CD4-positive, alpha-beta T cell treated with Interleukin-1 beta for 1 hour (primary cell): ENCODE measurements at places on chromosomes 4 and X.
A peak's percentile ranks its signal among the peaks of the same experiment; 100 is the strongest.

DNA sequence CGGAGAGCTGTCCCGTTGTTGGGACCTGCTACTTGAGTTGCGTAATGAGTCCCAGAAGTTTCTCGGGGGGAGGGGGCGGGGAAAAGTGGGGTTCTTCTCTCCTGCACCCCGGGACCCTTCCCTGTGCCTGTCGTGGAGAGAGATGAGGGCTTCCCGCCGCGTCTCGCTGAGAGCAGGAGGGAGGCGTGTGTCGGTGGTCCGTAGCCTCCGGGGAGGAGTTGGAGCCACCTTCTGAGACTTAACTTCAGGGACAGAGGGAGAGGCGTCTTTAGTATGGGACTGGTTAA, 698 bp downstream of the AFF1 start:
- DNase-seq: no peak

GRCh38 chrX:54024350-54024749, 19.9 kb downstream of the PHF8 start:
- DNase-seq: no peak

DNA sequence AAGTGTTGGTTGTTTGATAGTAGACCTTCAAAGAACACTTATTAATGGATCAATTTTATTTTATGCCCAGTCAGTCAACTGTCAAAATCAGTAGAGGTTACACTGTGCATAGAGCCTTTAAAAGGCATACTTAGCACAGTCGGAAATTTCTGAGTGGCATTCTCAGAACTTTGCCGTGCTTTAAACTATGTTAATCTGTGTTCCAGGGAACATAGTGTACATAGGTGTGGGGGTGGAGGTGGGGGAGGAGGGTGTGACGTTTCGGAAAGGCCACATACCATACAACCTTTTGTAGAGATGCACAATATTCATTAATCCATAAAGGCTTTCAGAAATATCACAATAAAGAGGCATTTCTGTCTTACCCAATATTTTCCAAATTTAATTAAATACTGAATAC, 75.8 kb downstream of the RS1 start:
- DNase-seq: no peak

DNA sequence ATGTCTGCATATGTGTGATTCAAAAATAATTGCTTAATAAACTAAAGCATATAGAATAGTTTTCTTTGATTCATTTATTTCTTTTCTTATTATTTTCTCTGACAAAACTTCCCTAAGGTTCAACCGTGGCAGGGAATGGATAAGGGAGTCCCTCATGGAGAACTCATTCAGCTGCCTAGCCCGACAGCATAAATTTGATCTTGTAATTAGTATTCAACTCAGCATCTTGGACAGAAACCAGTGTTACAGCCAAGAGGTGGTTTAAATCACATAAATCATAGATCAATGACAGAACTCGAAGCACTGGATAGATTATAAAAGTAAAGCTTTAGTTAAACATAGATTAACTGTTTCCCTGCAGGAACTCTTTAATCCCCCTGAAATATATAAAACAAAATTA, 174.3 kb upstream of the POU3F4 start:
- no peak for DNase-seq

GRCh38 chrX:100969408-100969807, at the start of gene ARL13A:
Gene ARL13A, plus strand, starts transcription at chrX:100969708. Its CDS starts 3,982 bp downstream, at chrX:100973690.
- no peak for DNase-seq

GRCh38 chr4:31194823-31195222, 474.7 kb downstream of the PCDH7 start:
- DNase-seq: no peak

GRCh38 chr4:76950052-76950955, 752 bp downstream of the SEPTIN11 start:
- DNase-seq: peak; percentile 47

GRCh38 chr4:63937961-63938360, 471.3 kb downstream of the TECRL start:
- no peak for DNase-seq

DNA sequence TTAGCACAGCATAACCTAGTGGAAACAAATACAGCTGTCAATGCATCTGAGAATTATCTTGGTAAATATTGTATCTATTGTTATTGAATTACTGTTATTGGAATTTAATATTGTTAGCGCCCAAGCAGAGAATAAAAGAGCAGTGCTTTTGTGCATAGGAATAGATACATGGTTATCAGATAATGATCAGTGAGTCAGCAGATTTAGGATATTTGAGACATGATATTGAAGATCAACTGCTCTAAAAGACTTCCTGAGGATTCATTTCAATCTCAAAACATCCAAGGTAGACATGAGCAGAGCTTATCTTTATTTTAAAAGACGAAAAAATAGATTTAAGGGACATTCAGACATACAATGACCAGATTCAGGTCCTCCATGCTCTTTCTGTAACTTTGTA, 10.6 kb upstream of the H2AZ1 start:
- DNase-seq: no peak

DNA sequence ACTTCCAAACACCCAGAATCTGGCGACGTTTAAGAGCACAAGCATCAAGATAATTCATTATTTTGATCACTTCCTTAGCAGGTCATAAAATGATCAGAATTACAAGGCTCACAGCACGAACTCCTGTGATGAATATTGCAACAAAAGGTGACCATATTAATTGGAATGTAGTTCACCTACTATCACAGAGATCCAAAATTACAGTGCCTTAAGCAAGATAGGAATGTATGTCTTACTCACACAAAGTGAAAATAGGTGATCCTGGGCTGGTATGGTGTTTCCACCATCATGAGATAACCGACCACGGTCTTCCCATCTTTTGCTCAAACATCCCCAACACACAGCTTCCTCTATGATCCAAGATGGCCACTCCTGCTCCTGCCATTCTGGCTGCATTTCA, 131.2 kb downstream of the SCFD2 start:
- DNase-seq: no peak
